D721Med (cell line): ENCODE measurements at places on chromosomes 3 and 15.

DNA sequence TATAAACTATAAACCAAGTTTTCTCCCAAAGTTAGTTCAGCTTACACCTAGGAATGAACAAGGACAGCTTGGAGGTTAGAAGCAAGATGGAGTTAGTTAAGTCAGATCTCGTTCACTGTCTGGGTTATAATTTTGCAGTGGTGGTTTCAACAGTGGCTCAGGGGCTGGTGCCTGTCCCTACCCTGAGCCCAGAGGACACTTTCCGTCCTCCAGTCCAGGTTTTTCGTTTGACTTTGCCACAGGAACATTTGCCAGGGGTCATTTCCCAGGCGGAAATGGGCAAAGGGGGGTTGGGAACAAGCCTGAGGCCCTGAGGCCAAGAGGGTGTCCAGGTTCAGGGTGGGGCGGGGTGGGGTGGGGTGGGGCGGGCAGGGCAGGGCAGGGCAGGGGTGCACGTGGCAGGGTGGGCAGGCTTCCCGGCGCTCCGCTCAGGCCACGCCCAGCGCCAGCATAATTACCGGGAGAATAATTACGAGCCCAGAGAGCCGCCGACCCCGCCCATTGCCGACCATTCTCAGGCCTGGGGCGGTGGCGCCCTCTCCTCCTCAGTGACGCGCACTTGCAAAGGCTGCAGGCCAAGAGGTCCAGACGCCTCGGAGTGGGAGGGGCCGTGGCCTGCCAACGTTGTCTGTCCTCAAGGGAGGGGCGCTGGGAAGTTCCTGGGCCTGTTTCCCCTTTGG lies 70.4 kb downstream of the KLF13 start:
- DNase-seq: no peak

GRCh38 chr3:18743761-18744160 lies 318.6 kb upstream of the SATB1 start:
- no peak for DNase-seq

GRCh38 chr3:57999417-58000115 lies 8.7 kb upstream of the FLNB start:
- DNase-seq: no peak

GRCh38 chr3:23547905-23548650 lies 257.7 kb upstream of the UBE2E1 start:
- DNase-seq: no peak

DNA sequence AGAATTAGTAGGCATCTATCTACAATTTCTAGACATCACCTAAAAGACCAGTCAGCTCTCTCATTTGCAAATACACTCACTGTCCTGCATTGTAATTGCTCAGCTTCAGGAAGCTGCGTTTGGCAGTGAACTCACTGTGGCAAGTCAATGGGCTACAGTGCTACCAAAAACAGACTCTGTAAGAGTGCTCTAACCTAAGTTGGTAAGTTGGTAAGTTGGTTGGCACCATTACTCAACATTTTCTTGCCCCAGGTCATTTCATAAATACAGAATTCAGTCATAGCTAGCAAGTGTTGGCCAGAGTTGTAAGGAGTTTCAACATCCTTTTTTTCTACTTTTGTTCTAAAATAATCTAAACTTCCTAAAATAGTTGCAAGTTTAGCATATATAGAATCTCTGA lies 466.3 kb downstream of the NAALADL2 start:
- DNase-seq: no peak

DNA sequence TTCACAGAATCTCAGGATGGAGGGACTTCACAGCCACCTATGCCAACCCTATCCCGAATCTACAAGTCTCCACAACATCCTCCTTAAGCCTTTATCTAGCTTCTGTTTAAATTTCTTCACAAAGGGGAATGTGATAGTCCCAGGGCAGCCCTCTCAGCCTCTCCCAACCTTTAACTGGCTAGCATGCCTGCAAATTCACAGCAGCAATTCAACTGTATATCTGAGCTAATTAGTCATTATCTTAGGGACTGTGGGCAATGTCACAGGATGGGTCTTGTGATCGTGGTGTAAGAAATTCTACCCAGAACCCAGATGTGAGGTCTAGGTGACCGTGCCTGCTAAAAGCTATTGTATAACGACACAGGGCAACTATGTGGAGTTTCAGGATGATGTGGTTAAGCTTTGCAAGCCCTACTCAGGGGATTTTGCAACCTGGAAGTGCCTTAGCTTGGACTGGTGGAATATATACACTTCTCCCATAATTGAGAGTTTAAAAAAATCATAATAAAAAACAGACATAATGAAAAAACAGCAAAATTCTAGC lies 65.5 kb upstream of the FBN1 start:
- no peak for DNase-seq
